ENCODE measurements at places on chromosomes 3 and 15. TPM values are rescaled to one million over a fixed set of nuclear protein-coding genes. Genes with fewer than 3 reads are reported as not detected.

- no peak for DNase-seq
Measured at GRCh38 chr3:106228271-106228670, 359.5 kb upstream of the CBLB start.

- DNase-seq: no peak
Measured at GRCh38 chr15:98684436-98684835, 36.1 kb downstream of the IGF1R start.

SCN5A gene
- total RNA-seq: not detected

DNA sequence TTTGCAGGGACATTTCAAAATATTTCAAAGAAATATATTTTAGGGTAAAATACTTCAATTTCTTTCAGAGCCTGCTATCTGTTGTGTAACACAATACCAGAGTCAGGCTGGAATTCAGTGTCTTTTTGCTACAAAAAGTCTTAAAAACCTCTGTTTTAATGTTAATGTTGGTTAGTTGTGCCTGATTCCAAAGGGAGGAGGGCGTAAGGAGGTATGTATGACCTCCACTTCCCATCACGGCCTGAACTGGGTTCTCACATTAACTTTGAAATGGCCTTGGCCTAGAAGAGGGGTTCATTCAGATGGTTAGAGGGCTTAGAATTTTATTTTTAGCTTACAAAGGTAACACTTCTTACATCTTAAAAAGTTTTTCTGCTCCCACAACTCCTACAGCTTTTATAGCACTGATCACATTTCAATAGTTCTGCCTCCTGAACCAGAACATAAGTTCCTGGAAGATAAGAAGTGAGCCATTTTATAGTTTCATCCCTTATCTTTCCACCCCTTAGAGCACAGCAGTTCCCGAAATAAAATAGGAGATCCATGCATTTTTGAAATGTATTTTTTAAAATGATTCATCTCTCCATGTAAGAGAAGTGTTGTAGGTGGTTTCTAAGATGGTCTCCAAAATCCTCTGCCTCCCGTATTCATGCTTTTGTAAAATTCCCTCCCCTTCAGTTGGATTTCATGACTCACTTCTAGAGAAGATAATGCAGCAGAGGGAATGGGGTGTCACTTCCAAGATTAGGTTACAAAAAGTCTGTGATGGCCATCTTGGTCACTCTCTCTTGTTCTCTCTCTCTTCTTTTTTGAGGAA is 543.1 kb upstream of the NECTIN3 start:
- DNase-seq: no peak

GRCh38 chr3:188889054-188889491 is 282.7 kb upstream of the TPRG1 start:
- peak; percentile 74 for DNase-seq

DNA sequence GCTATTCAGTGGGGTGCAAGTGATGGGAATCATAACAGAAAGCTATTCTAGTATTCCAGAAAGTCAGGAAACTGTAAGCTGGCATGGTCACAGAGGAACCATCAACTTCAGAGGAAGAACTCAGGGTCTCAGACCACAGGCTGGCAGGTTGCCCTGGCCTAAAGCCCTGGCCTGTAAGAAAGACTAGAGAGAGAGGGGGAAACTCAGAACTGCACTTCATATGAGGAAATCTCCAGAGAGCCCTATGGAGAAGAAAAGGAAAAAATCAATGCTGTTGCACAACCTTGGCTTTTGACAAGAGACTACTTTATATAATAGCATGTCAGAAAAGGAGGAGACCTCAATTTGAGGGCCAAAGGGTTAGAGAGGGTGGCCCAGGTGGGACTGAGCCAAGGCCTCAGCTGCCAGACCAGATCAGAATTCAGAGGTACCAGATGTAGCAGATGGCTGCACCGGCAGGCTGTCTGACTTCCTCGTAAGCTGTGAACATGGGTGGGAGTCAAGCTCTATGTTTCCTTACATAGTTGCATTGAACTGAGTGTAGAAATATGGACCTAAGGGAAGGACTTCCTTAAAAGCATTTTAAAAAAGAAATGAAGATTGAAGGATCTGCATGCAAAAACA is 333.8 kb downstream of the PDCD6IP start:
- peak; percentile 90 for DNase-seq

PP2D1 gene
- total RNA-seq: not detected

DNA sequence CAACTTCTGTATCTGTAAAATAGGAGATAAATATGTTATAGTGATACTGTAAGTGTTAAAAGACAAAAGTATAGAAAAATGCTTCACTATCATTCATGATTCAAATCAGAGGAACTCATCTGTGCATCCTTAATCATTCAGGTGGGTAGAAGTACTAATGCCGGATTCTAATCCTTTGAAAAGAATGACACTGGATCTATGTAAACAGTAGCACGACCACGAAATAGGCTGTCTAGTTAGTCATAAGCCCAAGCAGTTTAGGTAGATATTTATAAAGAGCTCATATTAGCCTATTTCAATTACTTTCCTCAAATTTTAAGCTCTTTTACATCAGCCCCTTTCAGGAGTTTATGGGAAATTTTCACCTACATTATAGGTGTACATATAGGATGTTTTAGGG is 437.9 kb downstream of the SOX2 start:
- no peak for DNase-seq

DNA sequence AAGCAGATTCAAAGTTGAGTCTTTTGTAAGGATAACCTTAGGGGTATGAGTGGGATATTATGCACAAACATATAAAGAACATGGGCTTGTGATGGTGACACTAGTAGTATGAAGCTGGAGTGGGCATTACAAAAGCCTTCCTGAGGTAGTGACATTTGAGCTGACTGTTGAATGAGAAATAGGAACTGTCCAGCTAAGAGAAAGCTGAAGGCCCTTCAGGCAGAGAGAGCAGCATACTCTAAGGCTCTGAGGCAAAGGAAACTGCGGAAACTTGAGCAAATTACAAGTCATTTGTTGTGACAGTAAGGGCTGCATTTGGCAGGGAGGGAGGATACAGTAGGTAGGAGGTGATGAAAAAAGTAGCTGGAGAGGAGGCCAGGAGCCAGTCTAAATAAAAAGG is 190.7 kb upstream of the CD96 start:
- DNase-seq: no peak

DNA sequence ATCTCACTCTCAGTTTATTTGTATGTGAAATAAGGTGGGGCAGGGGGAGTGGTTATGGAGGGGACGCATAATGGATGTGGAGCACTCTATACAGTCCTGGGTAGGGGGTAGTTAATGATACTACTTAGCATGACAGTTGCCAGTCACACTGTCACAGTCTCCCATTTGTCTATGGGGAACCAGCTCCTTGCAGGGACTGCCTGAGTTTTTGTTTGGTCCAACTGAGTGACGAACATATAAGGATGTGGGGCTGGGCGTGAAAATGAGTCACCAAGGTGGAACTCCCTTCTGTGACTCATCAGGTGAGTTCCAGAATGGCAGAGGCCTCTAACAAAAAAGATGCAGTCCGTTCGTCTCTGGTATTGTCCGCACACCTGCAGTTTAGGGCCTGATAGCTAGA is 235.3 kb upstream of the ST8SIA2 start:
- DNase-seq: no peak

PARP14 gene
- 21.2 TPM for total RNA-seq

GRCh38 chr3:129529436-129530210 is 1.2 kb downstream of the RHO start:
- no peak for DNase-seq

- no peak for DNase-seq
Measured at GRCh38 chr3:54133196-54133595, 10.8 kb downstream of the CACNA2D3 start.

GRCh38 chr3:188036375-188037194 is 117.4 kb upstream of the LPP start:
- peak; percentile 71 for DNase-seq

DNA sequence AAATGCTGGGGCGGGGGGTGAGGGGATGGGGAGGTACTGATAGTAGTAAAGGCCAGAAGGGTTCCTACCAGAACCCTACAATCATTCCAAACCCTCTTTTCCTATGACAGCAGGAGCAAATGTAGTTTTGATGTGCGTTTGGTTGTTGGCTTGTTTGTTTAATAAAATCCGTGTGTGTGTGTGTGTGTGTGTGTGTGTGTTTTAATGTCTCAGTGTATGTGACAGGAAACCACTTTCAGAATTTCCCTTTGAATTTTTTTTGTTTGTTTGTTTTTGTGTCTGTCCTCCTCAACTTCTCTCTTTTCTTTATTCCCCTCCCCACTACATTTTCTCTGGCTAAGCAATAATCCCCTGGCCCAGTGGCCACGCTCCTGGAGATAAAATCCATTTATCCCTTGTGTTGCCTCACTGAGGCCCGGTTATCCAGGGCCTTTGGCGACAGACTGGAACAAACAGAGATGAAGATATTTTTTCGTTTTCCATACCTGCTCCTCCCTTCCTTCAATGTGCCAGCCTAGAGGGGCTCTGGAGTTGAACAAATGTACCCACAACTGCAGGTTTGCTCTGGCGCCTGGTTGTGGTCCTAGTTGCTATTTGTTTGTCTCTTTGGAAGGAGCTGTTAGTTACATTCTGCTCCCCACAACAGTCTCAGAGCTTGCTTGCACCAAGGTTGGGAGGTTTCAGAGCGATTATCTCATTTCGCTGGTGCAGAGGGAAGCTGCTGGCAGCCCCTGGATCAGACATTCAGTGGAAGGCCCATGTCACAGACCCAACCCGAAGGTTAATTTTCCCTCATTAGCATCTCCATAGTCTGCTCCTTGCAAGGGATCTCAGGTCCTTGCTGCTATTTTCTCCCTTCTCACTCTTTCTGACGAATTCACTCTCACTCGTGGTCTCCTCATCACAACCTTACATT is 17.9 kb downstream of the NR2F2 start:
- no peak for DNase-seq

- DNase-seq: no peak
Measured at GRCh38 chr15:70172566-70173225, 75.0 kb upstream of the TLE3 start.

CSTA gene
- not detected for total RNA-seq

DUOX1 gene
- not detected for total RNA-seq

TLR9 gene
- not detected for total RNA-seq

DNA sequence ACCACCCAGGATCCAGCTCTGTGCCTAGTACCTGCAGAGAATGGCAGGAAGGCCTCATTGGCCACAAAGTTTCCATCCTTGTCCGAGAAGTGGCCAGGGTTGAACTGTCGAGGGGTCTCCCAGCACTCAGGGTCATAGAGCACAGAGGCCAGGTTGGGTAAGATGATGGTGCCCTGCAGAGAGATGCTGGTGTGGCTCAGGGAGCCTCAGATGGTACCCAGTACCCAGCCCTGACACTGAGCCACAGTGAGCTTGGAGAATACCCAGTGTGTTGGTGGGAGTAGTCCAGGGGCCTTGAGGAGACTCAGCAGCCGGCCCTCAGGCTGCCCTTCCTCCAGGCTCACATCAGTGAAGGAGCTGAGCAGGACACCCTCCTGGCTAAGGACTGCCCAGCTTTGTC is 11.5 kb upstream of the PARL start:
- DNase-seq: no peak

GASK1A gene
- not detected for total RNA-seq

DNA sequence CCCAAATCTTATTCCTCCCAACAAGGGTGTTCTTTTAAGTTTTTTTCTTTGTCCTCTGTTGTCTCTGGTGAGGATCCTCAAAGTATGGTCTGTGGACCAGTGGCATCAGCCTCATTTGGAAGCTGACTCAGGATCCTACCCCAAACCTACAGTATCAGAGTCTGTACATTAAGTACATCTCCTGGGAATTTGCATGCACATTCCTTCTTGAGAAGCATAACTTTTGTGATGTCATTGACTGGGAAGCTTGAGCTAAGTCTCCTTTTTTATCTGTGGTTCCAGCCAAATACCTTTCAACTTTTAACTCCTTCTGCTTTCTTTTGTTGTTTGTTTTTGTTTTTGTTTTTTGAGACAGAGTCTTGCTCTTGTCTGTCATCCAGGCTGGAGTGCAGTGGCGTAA is 40.5 kb downstream of the ARMC8 start:
- no peak for DNase-seq

HACD2 gene
- 18.9 TPM for total RNA-seq

DNA sequence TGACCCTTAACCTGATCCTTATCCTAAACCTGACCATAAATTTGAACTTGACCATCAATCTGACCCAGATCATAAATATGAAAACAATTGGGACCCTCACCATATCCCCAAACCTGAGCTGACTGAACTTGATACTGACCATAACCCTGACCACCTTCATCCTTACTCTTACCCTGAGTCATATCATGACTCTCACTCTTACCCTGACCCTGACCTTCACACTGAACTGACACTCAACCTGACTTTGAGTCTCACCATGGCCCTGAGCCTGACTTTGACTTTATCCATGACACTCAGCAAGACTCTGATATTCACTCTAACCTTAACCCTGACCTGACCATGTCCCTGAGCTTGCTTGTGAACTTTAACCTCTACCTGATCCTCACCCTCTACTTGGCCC is 34.3 kb upstream of the SLC25A26 start:
- no peak for DNase-seq

CHRM5 gene
- 0.18 TPM for total RNA-seq

GRCh38 chr3:12289524-12289923 is 654 bp downstream of the PPARG start:
- no peak for DNase-seq

DNA sequence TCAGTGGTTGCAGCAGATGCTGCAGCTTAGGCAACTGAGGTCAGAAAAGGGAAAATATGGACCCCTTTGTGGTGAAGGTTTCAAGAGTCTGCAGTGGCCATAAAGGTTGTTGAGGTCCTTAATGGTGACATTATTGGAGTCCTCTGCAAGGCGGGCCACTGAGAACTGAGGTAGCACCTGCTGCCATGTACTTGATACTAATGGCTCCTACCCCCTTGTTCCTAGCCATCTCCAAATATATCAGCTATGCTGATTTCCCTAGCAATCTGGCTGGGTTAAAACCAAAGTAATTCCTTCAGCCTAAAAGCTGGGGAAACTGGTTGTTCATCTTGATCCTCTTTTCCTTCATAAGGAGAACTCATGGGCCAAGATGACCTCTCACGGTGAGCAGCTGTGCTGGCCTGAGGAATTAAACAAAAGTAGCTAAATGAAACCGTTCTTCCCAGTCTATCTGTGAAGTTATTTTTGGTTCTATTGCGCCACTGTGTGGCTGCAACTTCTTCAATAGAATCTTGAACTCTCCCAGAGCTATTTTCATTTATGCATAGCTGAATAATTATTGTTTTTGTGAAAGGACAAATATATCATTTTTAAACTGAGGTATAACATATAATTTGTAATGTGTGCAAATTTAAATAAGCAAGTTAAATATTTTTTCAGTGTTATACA is 76.1 kb upstream of the PLSCR4 start:
- peak; percentile 36 for DNase-seq

- DNase-seq: no peak
Measured at GRCh38 chr3:133820889-133821675, 15.5 kb downstream of the SRPRB start.

GRCh38 chr15:74060251-74060650 is 22.1 kb downstream of the GOLGA6A start:
- DNase-seq: no peak

GRCh38 chr3:186570941-186571643 is 572 bp downstream of the DNAJB11 start:
- peak; percentile 5 for DNase-seq

EPHB1 gene
- not detected for total RNA-seq

- no peak for DNase-seq
Measured at GRCh38 chr15:33894193-33894592, 74.1 kb upstream of the CHRM5 start.
